ENCODE measurements at places on chromosomes 7 and 10. TPM values are rescaled to one million over a fixed set of nuclear protein-coding genes. Genes with fewer than 3 reads are reported as not detected.

Gene PARP12
- total RNA-seq = 27.2 TPM

Gene HOXA5
- total RNA-seq = 7.4 TPM

- no peak for DNase-seq
Measured at GRCh38 chr10:112286837-112287818, 3.9 kb downstream of the TECTB start.

- no peak for DNase-seq
Measured at GRCh38 chr10:11609492-11610093, 1.9 kb downstream of the USP6NL start.

- DNase-seq = peak; percentile 97
Measured at GRCh38 chr7:143901668-143902331, at the start of gene TCAF1. Gene TCAF1 (minus strand): TSS chr7:143902176. CDS start chr7:143876608, 25,568 bp downstream.

DNA sequence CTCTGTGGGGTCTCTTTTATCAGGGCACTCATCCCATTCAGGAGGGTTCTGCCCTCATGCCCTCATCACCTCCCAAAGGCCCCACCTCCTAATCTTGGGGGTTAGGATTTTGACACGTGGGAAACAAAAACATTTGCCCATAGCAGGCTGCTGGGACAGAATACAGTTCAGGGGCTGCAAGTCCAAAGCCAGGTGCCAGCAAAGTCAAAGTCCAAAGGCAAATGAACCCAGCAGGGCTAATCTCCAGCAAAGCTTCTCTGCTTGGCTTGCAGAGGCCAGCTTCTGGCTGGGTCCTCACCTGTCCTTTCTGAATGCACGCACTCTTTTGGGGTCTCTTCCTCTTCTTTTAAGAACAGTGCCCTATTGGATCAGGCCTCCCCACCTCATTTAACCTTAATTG is 359.9 kb downstream of the DPP6 start:
- no peak for DNase-seq

Data from fibroblast of villous mesenchyme (primary cell).